ENCODE measurements at places on chromosomes 11 and 22.

DNA sequence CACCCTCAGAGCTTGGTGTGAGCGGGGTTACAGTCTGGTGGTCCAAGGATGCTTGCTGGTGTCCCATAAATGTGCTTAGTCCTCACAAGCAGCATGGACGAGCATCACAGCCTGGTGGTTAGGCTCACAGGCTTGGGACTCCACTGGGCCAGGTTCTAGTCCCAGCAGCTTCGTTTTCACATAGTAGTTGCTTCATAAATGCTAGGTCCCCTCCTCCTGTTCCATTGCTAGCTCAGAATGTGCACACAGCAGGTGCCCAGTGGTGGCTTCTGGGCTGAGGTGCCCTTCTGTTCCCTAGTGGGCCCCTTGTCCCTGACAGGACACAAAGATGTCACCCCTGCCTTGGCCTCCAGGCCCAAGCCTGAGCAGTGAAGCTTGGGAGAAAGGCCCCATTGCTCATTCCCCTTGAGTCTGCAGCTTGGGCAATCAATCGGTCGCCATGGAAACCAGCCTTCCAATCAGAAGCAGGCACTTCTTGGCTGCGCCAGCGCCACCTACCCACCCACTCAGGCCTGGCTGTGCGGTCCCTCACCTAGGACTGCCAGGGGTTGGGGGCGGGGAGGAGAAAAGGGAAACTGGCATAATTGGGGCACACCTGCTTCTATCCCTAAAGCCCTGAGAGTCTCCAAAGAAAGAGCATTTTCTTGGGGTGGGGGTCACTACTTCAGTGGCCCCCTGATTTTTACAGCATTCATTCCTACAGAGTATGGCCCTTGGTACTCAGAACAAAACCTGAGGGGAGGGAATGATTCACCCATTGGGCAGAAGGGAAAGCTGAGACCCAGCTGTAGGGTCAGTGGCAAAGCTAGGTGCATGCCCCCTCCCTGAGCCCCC lies 48.1 kb downstream of the CYTH4 start:
- ATAC-seq = peak; percentile 69

- no peak for ATAC-seq
These were observed 75.1 kb downstream of the LARGE2 start for GRCh38 chr11:45997599-45997998.

DNA sequence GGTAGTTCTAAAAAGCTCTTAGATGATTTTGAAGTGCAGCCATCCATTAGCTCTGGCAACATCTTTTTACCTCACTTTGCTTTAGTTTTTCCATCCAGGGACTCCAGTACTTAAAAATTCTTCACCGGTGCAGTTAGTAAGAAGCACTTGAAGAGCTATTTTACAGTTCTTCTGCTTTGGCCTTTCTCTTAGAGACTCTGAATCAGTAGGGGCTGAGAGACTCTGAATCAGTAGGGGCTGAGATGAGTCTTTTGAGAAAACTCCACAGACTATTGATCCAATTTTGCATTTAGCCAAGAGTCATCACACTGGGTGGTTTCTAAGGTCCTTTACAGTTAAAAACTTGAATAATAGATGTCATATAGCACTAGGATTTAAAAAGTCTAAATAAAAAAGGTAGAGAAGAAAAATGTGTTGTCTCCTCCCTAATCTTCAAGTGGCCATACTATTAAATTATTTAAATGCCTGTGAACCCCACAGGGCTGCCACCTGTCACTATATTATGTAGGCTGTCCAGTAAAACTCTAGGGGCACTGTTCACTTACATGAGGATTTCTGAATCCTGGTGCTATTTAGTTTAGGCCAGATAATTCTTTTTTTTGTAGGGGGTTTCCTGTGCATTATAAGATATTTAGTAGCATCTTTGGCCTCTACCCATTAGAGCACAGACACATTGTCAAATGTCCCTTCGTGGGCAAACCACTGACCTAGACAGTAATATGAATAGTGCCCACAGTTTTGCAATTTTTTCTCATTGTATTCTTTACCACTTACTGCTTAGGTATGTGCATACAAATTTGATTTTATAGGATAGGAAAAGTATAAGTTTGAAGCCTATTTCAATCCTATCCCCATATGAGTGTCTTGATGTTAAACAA lies 26.3 kb upstream of the HIKESHI start:
- no peak for ATAC-seq

DNA sequence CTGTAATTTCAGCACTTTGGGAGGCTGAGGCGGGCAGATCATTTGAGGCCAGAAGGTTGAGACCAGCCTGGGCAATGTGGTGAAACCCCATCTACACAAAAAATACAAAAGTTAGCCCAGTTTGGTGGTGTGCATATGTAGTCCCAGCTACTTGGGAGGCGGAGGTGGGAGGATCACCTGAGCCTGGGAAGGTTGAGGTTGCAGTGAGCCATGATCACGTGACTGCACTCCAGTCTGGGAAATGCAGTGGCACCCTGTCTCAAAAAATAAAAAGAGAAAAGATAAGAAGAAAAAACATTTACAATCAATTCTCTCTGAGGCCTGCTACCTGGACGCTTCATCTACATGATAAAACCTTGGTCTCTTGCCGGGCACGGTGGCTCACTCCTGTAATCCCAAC lies 7.2 kb upstream of the CBL start:
- ATAC-seq = no peak

- ATAC-seq = no peak
These were observed 35.6 kb upstream of the EIF3D start for GRCh38 chr22:36564422-36565158.

- no peak for ATAC-seq
These were observed 76.8 kb upstream of the CCND1 start for GRCh38 chr11:69563946-69564775.

DNA sequence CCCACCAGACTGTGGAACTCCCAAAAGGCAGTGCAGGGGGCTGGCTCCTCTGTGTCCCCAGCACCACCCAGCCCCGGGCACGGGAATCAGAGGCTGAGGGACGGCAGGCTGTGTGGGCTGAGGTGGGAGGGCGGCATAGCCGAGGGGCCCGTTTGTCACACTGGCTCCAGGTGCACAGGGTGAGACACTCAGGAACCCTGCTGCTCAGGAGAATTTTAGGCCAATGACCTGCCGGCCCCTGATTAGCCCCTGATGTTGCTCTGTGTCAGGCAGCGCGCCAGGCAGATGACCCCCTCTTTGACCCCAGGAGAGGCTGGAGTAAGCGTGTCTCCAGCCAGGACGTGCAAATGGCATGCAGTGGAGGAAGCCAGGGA lies 52.7 kb downstream of the RTL6 start:
- ATAC-seq = no peak

DNA sequence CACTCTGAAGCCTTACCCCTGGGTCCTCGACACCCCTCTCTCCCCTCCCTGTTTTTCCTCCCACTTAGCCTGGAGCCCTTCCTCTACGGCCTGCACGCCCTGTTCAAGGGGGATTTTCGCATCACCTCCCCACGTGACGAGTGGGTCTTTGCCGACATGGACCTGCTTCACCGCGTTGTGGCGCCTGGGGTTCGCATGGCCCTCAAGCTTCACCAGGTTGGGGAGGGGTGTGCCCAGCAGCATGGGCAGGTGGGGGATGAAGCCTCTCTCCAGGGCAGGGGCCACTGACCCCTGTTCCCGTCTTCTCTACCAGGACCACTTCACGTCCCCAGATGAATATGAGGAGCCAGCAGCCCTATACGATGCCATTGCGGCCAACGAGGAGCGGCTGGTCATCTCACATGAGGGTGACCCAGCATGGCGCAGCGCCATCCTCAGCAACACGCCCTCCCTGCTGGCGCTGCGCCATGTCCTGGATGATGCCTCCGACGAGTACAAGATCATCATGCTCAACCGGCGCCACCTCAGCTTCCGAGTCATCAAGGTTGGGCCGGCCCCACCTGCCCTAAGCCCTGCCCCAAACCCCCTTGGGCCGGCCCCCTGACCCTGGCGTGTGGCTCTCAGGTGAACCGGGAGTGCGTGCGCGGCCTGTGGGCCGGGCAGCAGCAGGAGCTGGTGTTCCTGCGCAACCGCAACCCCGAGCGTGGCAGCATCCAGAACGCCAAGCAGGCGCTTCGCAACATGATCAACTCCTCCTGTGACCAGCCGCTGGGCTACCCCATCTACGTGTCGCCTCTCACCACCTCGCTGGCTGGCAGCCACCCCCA lies 2.8 kb upstream of the SIPA1 start:
- no peak for ATAC-seq

DNA sequence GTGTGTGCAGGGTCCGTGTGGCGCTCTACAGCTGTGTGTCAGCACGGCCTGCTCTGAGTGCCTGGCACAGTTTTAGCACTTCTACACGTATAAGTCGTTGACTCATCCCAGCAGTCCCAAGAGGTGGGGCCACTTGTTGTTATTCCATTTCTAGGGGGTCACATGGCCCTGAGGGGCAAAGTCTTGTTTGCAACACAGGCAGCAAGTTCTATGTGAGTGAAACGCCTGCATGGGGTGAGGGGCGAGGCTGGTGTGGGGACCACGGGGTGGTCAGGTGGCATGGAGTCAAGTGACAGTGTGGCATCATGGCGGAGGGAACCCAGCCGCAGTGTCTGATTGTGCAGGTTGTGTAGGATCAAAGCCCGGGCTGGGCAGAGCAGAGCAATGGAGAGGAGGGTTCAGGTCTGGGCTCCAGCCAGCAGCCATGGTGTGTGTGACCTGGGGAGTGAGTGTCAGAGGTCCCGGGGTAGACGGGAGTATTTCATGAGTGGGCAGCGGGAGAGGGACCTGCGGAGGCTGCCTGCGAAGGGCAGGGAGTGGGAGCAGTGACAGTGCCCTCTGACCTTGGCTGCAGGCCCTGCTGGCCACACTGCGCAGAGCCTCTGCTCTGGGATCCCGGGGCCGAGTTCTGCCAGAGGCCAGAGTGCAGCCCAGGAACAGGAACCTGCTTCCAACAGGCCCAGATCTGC lies 27.9 kb downstream of the SHANK3 start:
- ATAC-seq = no peak

- no peak for ATAC-seq
These were observed 14.2 kb downstream of the PRR33 start for GRCh38 chr11:1877211-1878136.

- ATAC-seq = no peak
These were observed 533.0 kb downstream of the KCNA4 start for GRCh38 chr11:29483831-29484230.

DNA sequence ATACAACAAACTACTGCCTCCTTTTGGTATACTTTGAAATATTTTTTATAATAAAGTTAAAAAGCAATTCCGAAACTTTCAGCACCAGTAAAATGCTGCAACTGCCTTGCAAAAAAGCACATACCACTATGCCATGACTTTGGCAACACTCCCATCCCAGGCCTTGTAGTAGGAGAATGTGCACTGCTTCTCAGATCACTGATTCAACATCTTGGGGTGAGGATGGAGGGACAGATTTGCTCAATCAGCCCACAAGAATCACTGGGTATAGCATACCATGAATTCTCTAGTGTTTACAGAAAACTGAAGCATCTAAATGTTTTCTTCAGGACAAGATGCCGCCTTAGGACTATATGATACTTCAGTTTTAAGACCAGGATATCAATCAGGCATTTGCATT lies 14.9 kb downstream of the EIF4ENIF1 start:
- no peak for ATAC-seq

DNA sequence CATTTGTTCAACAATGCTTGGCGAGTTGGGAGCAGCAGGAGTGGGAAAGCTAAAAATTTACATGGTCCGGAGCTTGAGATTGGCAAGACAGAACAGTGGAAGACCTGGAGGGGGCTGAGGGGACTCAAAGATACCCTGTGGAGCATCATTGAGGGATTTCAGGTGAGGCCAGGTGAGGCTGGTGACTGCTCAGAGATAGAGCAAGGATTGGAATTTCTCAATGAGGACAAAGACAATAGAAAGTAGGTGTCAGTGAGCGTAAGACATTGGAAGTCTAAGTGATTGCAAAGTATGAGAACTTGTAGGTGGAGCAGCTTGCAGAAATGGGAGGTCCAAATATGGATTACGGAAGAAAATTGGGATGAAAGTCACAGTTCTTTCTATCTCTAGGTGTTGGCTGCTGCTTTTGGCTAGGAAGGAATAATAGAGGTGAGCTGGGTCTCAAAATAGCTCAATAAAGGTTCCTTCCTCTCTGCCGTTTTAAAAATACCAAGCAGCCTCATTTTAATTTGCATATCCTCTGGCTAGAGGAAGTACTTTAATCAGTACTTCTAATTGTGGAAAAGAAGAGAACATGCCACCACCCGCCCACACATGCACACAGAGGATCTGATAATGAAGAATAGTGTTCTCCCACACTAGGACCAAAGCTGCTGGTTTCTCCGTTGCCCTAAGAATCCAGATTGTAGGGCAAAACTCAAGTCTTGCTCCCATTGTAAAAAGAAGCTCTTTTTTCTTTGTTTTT lies 41.8 kb upstream of the SORL1-AS1 start:
- peak; percentile 71 for ATAC-seq

Measured in stimulated activated memory B cell treated with anti-CD40 and anti-IgM and Interleukin-4, amounts not matched to agents 10 μg/mL and 1 μg/mL and 100 μg/mL, for 72 hours (primary cell).